Activated CD4-positive, alpha-beta T cell treated with anti-CD3 and anti-CD28 coated beads for 1 hour (primary cell): ENCODE measurements at places on chromosomes 12 and 14.

DNA sequence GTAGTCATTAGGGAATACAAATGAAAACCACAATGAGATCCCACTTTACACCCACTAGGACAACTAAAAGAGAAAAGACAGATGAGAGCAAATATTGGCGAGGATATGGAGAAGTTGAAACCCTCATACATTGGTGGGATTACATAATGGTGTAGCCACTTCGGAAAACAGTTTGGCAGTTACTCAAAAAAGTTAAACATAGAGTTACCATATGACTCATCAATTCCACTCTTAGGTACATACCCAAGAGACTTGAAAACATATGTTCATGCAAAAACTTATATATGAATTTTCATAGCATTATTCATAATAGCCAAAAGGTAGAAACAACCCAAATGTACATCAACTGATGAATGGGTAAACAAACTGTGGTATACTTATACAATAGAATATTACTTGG lies 27.1 kb downstream of the ALDH1L2 start:
- DNase-seq: no peak

GRCh38 chr14:25557466-25557865 lies 507.5 kb upstream of the STXBP6 start:
- no peak for DNase-seq

- no peak for DNase-seq
These were observed 16.4 kb upstream of the PLEKHH1 start for GRCh38 chr14:67516676-67517075.

DNA sequence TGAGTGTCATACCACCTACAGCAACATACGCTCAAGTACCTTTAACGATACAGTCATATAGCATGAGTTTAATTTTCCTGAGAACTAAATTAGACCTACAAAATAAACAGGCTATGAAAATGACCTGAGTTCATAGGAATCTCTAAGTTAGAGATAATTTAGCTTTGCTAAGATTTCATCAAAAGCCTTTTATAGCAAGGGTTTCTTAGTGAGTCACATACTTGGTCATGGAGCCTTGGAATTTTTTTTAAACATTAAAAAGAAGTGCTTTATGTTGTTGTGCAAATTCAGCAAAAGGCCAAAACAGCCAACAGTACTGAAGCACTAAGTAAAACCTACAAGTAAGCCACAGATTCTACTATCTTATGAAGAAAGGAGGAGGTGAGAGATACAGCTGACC lies 93.6 kb upstream of the FERMT2 start:
- no peak for DNase-seq

- DNase-seq: no peak
These were observed 1119.8 kb downstream of the AACS start for GRCh38 chr12:126185025-126185424.

- DNase-seq: no peak
These were observed 70.3 kb downstream of the STAB2 start for GRCh38 chr12:103657331-103657730.

DNA sequence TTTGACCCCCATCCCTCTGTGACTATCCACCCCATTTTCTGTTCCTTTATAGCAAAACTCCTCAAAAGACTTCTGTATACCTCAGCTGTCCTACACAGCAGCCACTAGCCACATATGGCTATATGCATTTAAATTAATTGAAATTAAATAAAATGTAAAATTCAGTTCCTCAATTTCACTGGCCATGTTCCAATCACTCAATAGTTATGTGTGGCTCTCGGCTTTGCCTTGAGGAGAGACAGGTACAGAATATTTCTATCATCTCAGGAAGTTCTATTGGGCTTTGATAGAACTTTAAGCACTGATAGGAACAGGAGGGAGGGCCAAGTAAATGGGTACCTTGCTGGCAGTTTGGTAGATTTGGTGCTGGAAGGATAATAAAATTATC lies 280.3 kb upstream of the AMIGO2 start:
- no peak for DNase-seq

- DNase-seq: no peak
These were observed 36.8 kb downstream of the DEGS2 start for GRCh38 chr14:100122481-100123223.

GRCh38 chr14:70888681-70889175 lies 18.5 kb upstream of the PCNX1 start:
- no peak for DNase-seq

- no peak for DNase-seq
These were observed 31.2 kb downstream of the VEZT start for GRCh38 chr12:95248604-95249360.

DNA sequence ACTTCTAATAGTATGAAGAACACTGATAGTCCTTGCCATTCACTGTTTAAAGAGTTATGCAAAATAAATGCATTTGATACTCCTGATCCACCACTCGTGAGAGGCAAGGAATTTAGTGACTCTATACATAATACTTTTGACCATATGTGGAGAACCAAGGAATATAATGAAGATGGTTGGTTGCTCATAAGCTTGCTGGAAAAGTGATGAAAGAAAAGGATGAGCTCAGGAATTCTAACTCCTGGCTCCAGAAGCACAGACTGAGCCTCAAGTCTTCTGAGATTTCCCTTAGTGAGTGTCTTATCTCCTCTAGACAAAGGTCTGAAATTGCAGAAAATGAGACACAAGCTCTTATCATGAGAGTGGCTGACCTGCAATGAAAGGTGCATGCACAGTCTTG lies 57.1 kb upstream of the KRAS start:
- DNase-seq: no peak

GRCh38 chr14:60051721-60052221 lies 40.0 kb upstream of the PCNX4 start:
- DNase-seq: no peak

DNA sequence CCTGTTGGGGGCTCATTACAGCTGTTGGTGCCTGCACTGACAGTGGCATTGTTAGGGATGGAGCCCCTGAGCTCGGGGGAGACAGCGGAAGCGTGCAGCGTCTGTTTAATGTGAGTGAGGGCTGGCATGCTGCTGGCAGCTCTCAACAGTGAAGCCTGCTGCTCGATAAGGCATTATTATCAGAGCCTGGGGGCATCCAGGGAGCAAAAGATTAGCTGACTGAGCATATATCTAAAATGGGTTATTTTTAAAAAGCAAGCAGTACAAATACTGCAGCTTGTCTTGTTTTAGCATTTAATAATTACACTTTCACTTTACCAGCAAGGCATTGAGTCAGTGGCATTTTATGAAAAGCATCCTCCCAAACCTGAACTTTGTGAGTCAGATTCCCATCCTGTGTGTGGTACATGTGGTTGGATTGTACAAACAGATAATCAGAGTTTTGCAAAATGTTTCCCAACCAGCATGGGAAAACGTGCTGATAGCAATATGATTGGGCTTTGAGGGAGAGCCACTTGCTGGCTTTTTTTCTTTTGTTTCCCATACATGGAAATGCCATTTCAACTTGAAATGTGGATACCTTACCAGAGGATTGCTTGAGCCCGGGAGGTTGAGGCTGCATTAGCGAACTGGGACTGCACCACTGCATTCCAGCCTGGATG lies 150.8 kb downstream of the PRKCH start:
- DNase-seq: no peak

DNA sequence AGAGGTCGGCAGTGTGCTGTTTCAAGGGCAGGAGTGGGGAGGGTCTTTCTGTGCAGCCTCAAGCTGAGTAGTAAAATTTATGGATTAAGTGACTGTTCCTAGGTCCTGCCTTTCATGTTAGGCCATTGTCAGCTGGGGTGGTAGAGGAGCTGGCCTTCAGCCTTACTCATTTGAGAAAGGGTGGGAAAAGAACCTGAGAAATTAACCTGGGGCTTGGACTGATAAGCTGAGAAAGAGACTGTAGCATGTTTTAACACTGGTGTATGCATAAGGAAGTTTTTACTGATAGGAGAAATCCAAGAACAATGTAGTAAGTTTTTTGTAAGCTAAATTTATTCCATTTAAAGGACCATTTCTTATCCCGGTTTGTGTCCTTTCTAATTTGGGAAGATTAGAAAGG lies 20.7 kb downstream of the IFT43 start:
- DNase-seq: no peak
